ENCODE measurements at places on chromosomes 2 and 18.

GRCh38 chr18:68725346-68725745, 10.4 kb upstream of the TMX3 start:
- DNase-seq: no peak

DNA sequence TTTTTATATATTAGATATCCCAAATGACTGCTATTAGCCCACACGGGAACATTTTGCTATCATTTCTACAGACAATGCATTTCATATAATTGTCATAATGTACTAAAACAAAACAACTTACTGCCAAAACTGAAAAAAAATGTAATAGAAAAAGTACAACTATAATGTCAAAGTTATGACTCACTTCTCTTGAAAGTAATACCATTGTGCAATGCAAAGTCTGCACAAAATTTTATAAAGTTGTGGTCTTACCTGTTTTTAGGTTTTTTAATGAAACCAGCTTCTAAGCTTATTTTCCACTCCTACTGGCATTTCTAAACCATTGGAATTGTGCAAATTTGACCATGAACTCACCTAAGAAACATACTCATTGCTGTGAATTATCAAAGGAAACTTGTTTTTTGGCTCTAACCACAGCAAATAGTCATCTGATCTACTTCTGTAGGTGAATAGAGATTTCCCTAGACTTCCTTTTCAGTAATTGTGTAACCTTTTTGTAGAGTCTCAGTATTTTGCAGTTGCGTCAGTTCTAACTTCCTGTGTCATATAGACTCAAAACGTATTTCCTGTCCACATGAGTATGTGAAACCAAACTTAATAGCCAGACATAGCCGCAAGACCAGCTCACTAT, 31.9 kb upstream of the TFPI start:
- DNase-seq: no peak

DNA sequence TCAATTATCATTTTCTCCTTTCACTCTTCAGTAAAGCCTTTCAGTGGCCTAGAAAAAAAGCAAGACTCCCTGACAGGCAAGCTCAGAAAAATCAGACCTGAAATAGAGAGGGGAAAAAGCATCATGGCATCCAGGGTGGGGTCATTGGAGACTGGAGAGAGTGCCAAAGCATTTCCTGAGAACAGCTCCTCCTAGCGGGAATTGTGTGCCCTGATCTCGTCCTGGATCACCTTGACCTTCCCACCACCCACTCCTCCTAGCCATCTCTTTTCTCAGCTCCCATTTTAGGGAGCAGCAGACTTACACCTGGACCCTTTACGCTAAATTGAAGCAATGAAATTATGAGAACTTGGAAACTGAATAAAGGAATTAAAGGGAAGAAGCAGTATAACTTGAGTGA, 176.6 kb downstream of the VWC2L start:
- no peak for DNase-seq

DNA sequence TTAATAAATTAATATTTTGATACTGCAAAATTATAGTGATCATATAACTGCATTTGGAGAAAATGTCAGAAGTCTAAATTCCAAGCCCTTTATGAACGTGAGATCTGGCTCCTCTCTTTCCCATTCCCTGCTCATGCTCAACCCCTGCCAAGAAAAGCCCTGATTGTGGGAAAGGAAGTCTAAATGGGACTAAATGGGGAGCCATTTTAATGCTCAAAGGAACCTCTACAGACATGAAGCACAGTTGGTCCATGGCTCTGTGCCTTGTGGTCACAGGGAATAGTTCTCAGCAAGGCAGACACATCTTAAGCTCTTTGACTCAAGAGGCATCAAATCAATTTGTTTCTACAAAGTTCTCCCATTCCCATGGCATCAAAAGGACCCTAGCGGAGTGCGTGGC, 29.3 kb upstream of the INSIG2 start:
- DNase-seq: no peak

- no peak for DNase-seq
Observed at GRCh38 chr18:23291456-23292205, 156.3 kb downstream of the CABLES1 start.

GRCh38 chr2:74930811-74931486, 27.5 kb upstream of the POLE4 start:
- no peak for DNase-seq

GRCh38 chr2:198518935-198519334, 714.5 kb downstream of the PLCL1 start:
- no peak for DNase-seq

DNA sequence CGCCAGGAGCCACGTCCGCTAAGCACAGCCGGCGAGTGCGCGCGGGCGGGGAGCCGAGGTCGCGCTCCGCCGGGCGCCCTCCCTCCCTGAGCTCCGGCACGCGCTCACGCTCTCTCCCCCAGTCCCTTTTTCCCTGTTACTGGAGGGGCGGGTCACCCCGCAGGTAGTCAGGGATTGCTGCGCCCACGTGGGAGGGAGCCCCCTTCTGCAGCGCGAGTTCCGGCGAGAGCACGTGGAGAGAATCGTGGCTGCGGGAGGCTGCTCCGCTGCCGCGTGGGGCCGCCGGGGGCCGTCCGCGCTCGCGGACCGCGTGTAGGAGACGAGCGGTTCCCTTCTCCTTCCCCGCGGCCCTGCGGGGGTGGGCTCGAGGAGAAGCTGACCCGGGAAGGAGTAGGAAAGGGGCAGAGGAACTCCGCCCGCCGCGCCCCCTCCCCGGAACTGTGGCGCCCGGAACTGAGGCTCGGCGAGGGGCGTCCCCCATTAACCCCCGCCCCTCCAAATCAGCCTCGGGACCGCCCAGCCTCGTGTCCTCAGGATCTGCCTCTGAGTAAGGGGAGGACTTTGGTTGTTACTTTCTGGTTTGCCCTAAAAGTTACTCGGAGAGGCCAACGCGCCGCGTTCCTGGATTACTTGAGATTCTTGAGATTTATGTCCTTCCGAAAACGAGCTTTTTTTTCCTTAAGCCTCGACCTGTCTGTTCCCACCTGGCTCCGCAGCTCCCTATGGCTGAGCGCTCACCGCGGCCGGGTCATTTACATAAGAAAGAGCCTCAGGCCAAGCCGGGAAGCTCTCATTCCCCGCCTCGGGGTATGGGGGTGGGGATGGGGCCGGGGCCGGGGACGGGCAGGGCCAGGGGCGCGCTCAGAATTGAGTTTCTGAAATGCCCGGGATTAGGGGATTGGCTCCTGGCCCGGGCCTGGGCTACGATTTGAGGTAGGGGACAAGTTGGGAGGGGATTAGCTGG, 1.1 kb downstream of the HK2 start:
- peak; percentile 54 for DNase-seq

GRCh38 chr18:41096504-41096903, 858.5 kb upstream of the PIK3C3 start:
- no peak for DNase-seq

- DNase-seq: no peak
Observed at GRCh38 chr18:21262979-21263378, 20.9 kb downstream of the GREB1L start.
